ENCODE measurements at places on chromosomes 4 and X.

DNA sequence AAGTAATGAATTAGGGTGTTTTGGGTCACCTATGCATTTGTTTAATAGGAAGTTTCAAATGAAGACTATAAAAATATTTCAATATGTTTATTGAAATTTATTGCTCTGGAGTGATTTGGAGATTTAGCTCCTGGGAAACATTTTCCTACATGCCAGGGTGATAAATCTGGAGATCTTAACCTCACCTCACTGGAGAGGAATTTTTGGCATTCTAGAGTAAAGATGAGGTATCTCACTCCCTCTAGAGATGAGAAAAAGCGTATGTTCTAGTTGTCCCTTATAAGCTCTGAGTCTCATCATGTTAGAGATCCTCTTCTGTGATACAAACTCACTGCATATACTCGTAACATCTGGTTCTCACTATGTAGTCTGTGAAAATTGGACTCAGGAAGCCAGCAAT, 219.0 kb downstream of the KLHL4 start:
- DNase-seq: no peak

- no peak for DNase-seq
Measured at GRCh38 chr4:180993244-180993836, 1249.9 kb upstream of the TENM3 start.

DNA sequence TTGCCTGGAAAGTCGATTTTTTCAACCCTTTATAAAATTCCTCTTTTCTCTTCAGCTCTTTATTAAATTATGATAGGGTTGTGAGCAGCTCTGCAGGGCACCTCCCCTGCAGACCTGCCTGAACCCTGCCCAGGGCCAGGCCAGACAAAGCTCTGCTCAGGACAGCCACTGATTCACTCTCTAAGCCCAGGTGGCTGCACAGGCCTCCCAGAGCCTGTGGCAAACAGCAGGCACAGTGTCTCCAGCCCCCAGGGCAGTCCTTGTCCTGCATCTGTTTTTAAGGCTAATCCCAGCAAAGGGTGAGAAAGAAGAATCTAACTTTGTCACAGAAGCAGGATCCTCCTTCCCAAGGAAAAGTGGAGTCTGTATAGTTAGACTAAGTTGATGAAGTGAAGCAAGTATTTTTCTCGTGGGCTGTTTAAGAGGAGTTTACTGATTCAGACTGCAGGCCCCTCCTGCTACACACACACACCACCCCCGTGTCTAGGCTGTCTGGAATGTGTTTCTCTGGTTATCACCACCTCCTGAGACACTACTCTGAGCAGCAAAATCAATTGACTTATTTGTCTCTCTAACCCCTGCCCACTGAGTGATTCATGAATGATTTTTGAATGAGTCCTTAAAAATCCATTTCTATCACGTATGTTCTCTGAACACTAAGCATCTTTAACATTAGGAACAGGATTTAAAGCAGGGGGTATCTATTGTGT, 101.7 kb downstream of the CHIC2 start:
- DNase-seq: no peak

DNA sequence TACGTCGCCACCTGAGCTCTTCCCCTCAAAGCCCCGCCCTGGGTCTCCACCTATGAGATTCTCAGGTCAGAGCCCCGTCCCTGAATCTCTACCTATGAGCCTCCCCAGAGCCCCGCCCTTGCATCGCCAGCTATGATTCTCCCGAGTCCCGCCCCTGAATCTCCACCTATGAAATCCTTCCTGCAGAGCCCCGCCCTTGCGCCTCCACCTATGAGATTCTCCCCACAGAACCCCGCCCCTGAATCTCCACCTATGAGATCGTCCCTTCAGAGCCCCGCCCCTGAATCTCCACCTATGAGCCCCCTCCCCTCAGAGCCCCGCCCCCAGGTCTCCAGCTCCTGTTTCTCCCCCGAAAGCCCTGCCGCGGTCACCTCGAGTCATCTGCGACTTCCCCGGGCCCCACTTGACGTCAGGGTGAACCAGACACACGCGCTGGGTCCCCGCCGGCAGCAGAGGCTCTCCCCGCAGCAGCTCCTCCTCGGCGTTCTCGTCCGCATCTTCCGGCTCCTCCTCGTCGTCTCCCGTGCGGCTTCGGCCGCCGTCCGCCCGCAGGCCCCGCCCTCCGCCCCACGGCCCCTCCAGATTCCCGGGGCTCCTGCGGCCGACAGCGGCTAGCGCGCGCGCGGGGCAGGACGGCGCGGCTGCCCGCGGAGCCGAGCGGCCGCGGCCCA, 393 bp downstream of the GTPBP6 start:
- DNase-seq: peak; percentile 97

DNA sequence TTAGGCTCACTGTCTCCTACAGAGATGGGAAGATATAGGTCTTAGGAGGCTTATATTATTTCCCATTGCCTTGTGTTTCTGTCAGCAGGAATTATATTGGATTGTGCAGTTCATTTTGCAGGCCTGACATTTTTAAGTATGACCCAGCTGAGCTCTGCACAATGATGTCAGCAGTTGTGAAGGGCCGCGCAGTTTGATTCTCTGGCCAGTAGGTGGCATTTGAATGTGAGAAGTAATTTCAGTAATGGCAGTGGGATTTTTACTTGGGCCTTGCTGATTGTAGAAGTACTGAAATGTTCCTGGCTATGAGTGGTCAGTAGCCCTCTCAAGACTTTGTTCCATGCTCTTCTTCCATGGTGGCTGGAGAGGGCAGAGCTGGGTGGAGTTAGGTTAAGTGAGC, 247.2 kb upstream of the MTMR8 start:
- no peak for DNase-seq

DNA sequence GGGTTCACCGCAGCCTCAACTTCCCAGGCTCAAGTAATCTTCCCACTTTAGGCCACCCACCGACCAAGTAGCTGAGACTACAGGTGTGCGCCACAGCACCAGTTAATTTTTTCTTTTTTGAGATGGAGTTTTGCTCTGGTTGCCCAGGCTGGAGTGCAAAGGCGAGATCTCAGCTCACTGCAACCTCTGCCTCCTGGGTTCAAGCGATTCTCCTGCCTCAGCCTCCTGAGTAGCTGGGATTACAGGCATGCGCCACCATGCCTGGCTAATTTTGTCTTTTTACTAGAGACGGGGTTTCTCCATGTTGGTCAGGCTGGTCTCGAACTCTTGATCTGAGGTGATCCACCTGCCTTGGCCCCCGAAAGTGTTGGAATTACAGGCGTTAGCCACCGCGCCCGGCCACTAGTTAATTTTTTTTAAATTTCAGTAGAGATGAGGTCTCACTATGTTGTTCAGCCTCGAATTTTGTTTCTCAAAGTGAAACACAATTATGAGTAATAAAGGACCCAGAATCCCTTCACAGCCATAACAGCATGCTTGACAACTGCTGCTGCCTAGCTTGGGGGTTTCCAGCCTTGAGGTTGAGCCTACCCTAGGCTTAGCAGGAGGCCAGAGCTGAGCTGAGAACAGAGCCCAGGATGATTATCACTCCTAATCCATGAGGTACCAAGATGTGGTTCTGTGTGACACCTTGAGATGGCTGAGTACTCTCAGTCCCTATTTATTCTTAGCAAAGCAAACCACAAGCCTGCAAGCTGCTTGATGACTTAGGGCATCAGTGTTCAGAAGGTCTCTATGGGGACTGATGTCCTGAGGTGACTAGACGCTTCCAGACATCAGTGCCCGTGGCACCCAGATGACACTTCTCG, 41.6 kb upstream of the NKRF start:
- no peak for DNase-seq

GRCh38 chr4:45172636-45173035, 446.3 kb upstream of the GNPDA2 start:
- DNase-seq: no peak

GRCh38 chrX:49269767-49270248, at the start of gene PPP1R3F:
PPP1R3F (plus strand) TSS chrX:49269793; CDS start chrX:49269870, 77 bp downstream.
- no peak for DNase-seq

DNA sequence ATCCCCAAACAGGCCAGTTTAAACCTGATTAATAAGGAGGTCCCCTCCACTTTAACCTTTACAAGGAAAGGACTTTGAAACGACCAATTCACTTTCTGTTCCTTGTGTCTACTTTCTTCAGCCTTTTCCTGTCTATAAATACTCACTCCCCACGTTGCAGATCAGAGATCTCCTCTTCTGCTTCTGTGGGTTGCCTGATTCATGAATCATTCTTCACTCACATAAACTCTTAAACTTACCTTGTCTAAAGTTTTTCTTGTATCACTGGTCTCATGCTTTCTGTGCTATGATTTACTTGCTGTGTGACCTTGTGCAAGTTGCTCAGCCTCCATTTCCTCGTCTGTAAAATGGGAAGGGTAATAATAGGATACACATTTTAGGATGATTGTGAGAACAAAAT, 236.1 kb downstream of the QDPR start:
- DNase-seq: no peak

GRCh38 chrX:40013266-40014195, 84.2 kb downstream of the BCOR start:
- no peak for DNase-seq

DNA sequence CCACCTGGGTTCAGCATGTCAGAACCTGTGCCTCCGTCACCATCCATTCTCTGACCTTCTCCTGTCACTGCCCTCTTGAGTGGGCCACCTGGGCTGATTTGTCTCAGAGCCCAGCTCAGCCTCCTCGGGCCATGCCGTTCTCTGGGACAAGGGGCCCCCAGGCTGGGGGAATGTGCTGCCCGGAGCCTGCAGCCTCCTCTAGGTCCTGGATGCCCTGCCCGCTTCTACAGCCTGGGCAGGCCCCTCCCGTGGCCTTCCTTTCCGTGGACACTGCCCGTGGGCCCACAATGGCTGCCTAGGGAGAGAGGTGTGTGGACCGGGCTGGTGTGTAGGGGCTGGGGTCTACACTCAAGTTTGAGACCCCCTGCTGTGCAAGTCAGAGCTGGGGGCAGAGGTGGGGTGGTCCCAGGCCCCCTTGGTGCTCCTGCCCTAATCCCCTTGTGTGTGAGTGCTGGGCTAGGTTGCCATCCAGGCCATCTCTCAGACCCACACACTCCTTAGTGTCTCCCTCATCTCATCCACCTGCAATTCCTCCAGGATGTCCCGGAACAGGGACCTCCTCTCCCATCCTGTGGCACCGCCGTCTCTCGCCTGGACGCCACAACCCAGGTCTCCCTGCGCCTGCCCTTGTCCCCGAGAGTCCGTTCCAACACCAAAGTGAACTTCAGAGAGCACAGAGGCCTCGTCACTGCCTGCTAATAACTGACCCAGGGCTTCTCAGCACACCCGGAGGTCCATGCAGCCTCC, 12.4 kb downstream of the PSAPL1 start:
- DNase-seq: no peak

GRCh38 chr4:153529646-153530045, 63.5 kb downstream of the TMEM131L start:
- DNase-seq: no peak

GRCh38 chr4:72489267-72489666, 79.8 kb downstream of the ADAMTS3 start:
- no peak for DNase-seq

DNA sequence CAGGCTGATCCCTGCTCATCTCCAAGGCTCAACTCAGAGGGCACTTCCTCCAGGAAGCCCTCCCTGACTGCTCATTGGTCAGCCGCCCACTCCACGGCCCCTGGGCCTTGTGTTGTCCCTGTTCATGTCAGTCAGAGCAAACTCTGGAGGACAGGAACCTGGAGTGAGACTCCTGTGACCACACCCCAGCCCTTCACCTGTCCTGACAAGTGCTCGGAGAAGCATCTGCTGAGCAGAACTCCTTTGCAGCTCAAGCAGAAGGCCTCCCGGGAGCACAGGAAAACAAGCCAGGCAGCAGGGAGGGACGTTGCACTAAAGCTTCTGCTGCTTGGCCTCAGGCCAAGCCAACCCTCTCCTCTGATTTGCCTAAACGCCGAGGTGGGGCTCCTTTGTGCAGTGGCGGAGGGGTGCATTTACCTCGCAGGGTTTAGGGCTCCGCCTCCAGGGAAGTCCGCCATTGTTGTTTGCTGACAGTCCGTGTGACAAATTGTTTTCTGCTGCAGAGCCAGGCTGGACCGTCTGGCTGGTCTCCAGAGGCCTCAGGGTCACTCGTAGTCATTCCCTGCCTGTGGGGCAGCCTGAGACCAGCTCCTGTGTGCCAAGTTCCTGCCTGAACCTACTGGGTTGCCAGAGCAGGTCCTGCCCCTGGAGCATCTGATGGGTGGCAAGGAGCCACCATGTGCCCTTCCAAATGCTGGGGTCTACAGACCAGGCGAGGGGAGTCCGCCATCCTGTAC, 61.8 kb downstream of the C4orf50 start:
- DNase-seq: no peak

GRCh38 chr4:178556796-178557195, 1114.6 kb upstream of the AGA start:
- no peak for DNase-seq

DNA sequence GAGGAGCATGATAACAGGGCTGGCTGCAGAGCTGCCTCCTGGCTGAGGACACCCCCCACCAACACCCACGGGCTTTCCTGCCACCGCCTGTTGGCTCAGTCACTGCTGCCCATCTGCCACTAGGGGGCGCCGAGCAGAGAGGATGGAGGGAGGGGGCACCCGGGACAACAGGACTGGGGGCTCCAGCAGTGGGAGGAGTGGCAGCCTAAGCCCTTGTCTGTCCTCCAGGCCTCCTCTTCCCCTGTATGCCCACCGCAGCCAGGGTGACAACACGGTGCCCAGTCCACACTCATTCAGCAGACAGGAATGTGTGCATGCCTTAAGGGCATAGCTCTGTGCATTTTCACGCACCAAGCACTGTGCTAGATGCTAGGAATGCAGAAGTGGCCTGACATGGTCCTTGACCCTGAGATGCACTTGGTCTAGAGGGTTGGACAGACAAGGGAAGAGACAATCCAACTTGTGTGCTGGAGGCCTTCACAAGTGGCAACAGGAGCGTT, 149.9 kb downstream of the AMMECR1 start:
- no peak for DNase-seq

GRCh38 chr4:89336818-89337420, 29.3 kb upstream of the GPRIN3 start:
- no peak for DNase-seq

DNA sequence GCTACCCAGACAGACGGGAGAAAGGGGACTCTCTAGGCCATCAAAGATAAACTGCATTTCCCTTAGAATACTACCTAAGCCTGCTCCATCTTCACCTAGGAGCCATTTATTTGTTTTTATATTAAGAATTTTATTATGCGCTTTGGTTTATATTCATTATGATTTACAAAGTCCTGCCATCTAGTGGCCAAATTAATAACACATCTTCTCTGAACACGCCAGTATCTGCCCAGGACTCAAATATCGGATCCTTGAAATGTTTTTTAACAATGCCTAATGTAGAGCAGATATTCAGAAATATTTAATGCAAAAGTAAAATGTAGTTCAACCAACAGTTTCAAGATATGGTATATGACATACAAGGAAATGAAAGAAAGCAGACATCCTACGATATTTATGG, 20.8 kb upstream of the PRPS2 start:
- DNase-seq: no peak

DNA sequence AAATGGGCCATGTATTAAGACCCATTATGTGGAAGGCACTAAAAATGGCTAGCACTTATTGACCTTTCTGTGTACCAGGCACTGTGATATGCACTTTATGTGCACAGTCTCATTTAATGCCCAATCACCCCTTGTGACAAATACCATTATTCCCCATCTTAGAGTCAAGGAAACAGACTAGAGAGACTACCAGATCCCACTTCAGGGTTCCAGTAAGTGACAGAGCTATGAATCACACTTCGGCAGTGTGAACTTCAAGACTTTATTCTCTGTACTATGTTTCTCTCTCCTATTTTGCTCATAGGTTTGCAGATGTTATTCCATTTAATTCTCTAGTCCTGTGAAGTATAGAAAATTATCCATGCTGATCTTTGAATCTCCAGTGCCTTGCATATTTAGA, 107.0 kb downstream of the NFKB1 start:
- DNase-seq: no peak

Data from retinal pigment epithelial cell (primary cell).